A375 (cell line): ENCODE measurements at places on chromosomes 11 and 22. TPM values are rescaled to one million over a fixed set of nuclear protein-coding genes. Genes with fewer than 3 reads are reported as not detected.

Gene OR8A1
- total RNA-seq, result 0.61 and 0.64 TPM in 2 replicates

Gene CDKN1C
- total RNA-seq, result 22.2 and 24.0 TPM in 2 replicates

Gene CCND1
- total RNA-seq, result 464 and 545 TPM in 2 replicates

Gene TRIM49
- 0.08 TPM in 2 replicates for total RNA-seq

Gene PHOX2A
- not detected in 2 replicates for total RNA-seq

Gene PTPRCAP
- total RNA-seq, result 0.96 and 1.4 TPM in 2 replicates

Gene NAV2
- total RNA-seq, result 0.79 and 1.5 TPM in 2 replicates

Gene SCGB1D2
- not detected in 2 replicates for total RNA-seq

Gene BET1L
- 12.4 and 13.2 TPM in 2 replicates for total RNA-seq

Gene GRM5
- 0.30 and 0.32 TPM in 2 replicates for total RNA-seq

Gene RAB3IL1
- 2.8 and 3.7 TPM in 2 replicates for total RNA-seq

Gene ADM
- total RNA-seq, result 32.0 and 35.6 TPM in 2 replicates

Gene ALKBH8
- 11.5 and 13.8 TPM in 2 replicates for total RNA-seq

Gene TSGA10IP
- not detected in 2 replicates for total RNA-seq

Gene CDCA5
- total RNA-seq, result 56.8 and 61.9 TPM in 2 replicates

Gene SLC1A2
- total RNA-seq, result not detected in 2 replicates

Gene SLC7A4
- total RNA-seq, result not detected in 2 replicates

Gene RHOD
- not detected in 2 replicates for total RNA-seq

Gene CABP4
- 0.15 TPM in 1 of 2 replicates, not detected in the other for total RNA-seq

Gene OR51I1
- total RNA-seq, result 0.57 and 1.0 TPM in 2 replicates

Gene BCO2
- 0.66 and 1.0 TPM in 2 replicates for total RNA-seq

Gene SMIM35
- total RNA-seq, result not detected in 2 replicates

Gene A4GALT
- 2.3 and 4.9 TPM in 2 replicates for total RNA-seq

Gene ADAMTS8
- total RNA-seq, result 0.04 and 0.08 TPM in 2 replicates

Gene TMPRSS13
- total RNA-seq, result not detected in 2 replicates

Gene PTGDR2
- 0.32 TPM in 1 of 2 replicates, not detected in the other for total RNA-seq
